ENCODE measurements at places on chromosomes 5 and 9. TPM values are rescaled to one million over a fixed set of nuclear protein-coding genes. Genes with fewer than 3 reads are reported as not detected.

The SLC36A3 gene
- not detected for total RNA-seq

The STING1 gene
- 102 TPM for total RNA-seq

The SLC6A3 gene
- 0.52 TPM for total RNA-seq

GRCh38 chr9:69425136-69425801 is 100.3 kb downstream of the ENTREP1 start:
- no peak for DNase-seq

DNA sequence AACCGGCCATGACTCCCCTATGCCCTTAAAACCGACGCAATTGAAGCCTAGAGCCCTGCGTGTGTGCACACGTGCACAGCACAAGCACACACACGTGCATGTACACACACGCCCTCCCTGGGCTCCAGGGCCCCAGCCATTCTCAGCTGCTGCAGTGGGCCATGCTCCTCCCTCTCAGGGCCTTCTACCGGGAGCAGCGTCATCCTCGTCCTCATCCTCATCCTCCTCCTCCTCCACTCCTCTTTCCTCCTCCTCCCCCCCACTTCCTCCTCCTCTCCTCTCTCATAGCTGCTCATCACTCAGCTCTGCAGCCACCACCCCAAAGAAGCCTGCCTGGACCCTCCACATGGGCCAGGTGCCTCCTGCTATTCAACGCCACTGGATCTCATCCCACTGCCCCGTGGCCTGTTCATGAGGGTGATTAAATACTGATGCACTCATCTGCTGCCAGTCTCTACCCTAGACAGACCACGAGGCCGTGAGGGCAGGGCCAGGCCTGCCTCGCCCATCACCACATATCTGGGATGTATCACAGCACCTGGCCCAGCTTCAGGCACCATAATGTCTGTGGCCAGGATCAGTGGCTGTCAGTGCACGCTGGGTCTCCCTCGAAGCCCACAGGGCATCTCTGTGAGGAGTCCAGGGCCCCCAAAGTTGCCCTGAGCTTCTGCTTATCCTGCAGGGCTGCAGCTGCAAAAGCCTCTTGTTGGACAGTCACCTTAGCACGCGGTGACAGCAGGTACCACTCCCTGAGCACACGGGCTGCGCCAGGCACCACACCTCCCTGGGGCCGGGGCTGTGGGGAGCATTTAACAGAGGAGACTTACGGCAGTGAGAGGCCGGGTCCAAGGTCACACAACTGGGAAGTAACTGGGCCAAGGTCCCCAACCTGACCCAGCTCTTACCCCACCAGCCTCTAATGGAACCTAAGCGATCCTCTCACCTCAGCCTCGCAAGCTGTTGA is 9.8 kb downstream of the FAM78A start:
- no peak for DNase-seq

All from upper lobe of right lung (tissue), 1 donor.